NCI-H510A treated with DMSO at 0.1 percent for 48 hours (cell line): ENCODE measurements at places on chromosomes 12 and 14.

GRCh38 chr12:89951050-89951693 is 242.5 kb upstream of the ATP2B1 start:
- no peak for DNase-seq

DNA sequence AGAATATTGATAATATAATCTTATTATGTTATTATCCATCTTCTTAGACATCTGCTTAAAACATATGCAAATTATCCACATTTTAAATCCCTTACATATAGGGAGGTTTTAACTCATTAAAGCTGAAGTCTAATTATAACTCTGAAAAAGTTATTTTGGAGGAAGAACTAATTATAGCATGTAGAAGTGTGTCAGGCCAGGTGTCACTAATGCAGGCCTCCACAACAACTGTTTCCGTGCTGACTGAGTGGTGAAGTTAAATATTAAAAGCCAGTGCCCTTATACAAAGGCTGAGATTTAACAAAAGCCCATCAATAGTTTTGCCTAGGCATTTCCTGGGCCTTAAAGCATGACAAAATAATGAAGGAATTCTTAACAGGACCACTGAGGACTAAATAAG is 157.4 kb downstream of the LRRK2 start:
- no peak for DNase-seq

GRCh38 chr12:103986829-103987228 is 21.2 kb downstream of the TDG start:
- no peak for DNase-seq

DNA sequence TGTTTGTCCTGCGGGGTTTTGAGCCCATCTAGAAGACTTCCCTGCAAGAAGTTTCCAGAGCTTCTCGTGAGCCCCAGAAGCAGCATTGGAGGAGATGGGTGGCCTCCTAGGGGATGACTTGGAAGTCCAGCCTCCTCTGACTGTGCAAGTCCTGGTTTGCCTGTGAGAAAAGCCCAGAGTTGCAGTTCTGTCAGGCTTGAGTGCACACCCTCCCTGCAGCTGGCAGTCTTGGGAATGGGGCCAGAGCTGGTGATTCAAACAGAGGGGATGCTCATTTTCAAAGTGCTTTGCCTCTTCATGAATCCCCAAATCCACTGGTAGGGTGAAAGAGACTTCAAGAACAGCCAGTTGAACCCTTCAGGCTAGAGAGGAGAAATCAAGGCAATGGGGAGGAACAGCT is 3.9 kb upstream of the PPP1R1A start:
- no peak for DNase-seq

DNA sequence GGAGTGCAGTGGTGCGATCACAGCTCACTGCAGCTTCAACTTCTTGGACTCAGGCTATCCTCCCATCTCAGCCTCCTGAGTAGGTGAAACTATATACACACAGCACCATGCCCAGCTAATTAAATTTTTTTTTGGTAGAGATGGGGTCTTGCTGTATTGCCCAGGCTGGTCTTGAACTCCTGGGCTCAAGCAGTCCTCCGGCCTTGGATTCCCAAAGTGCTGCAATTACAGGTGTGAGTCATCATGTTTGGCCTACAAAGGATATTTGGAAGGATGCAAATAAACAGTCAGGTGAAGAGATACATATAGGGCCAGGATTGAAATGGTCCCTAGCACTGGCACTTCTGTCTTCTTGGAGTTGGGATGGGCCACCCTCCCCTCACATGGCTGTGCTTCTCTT is 23.9 kb downstream of the RCOR1 start:
- no peak for DNase-seq

DNA sequence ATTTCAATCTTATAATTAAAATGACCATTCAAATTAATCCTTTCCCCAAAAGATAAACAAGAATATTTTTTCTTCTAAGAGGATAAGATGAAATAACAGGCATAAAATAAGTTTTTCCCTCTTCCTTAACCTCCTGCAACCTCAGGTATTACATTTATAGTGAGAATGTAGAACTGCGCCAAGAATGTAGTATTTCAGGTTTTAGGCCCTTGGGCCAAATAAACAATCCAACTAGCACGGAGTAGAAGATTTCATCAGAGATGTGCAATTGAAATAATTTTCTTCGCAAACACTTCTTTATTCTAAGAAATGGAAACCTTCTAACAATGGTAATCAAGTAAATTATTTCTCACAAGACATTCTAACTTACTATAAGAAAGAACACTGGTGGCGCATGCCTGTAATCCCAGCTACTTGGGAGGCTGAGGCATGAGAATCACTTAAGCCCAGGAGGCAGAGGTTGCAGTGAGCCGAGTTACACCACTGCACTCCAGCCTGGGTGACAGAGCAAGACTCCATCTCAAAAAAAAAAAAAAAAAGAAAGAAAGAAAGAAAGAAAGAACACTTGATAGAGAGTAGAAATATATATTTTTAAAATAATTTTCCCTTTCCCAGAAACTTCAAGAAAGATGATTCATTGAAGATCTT is 100.8 kb downstream of the TAOK3 start:
- no peak for DNase-seq

GRCh38 chr14:61505815-61506809 is 184.7 kb downstream of the PRKCH start:
- no peak for DNase-seq

DNA sequence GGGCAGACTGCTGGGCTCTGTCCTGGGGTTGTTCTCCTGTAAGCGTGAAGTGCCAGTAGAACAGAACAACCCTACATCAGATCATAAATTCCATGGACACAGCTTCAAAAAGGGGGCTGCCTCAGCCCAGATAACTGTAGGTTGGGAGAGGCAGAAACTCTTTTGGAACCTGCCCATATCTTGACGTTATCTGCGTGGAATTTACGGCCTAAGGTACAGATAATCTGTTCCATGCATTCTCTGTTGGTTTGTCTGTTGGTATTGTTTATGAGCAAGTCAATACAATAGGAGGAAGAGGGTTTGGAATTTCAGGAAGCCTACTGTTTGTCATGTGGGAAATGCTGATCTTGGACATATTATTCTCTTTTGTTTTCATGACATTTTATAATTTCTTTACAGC is 36.7 kb downstream of the SLC25A47 start:
- DNase-seq = no peak

DNA sequence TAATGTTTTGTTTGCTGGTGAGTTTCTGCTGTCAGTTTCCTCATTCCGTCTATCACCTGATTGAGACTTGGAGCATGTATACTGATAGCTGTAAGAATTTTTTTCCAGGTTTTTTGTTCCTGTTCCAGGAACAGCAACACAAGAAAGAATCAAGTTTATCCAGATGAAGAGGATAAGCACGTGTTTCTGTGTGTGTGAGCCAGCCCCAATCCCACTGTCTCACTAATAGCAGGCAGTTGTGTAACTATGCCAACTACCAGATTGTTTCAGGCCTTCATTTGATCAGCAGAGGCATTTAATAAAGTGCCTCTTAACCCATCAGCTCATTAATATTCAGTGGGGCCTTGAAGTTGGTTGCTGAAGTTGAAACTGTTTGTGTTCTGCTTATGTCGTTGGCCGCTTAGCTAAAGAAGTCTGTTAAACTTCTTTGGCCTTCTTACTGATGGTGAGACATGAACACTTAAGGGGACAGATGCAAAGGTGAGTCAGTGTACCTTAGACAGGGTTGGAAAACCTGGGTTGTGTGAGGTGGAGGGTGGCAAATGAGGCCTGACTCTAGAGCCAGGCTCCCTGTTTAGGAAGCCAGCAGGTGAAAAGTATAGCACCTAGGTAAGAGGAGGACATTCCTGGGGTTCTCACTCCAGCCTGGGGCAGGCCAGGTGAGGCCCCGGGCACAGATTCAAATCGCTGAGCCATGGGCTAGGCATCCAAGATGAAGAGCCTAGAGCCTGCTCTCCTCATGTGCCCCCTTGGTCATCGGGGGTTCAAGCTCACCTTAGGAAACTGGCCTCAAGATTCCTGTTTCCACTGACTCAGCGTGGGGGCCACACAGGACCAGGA is 3.7 kb downstream of the ANKRD13A start:
- DNase-seq = no peak

DNA sequence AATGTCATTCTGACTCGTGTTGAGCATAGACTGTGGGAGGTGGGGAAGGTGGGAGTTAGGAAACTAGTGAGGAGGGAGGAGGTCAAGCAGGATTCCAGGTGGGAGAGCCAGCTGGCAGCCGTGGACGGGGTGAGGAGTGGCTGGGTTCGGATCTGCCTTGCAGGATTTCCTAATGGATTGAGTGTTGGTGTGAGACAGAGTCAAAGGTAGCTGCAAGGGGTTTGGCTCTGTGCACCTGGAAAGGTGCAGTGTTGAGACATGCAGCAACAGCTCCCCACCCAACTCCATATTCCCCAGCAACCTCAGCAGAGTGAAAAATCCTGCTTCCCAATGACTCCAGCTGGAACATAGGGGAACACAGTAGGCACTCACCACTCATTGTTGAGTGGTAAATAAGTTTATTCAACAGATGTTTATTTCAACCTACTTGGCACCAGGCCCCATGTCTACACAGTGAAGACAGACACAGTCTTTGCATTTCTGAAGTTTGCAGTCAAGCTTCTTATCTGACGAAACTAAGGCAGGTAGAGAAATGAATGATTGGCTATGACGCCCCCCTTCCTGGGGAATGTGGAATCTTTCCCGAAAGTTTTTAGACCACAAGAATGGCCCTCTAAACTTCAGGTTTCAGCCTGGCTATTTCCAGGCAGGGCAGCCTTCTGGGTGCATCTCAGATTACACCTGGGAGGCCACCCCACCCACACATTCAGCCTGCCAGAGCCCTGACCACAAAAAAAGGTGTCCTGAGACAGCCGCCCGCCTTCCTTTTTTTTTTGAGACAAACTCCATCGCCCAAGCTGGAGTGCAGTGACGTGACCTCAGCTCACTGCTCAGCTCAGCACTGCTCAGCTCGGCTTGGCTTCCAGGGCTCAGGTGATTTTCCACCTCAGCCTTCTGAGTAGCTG is 37.9 kb upstream of the PLEKHG6 start:
- DNase-seq = no peak

GRCh38 chr12:94565683-94566082 is 84.7 kb downstream of the TMCC3 start:
- DNase-seq = no peak

GRCh38 chr14:92009604-92010003 is 30.3 kb downstream of the TRIP11 start:
- no peak for DNase-seq

- no peak for DNase-seq
These were observed 35.8 kb downstream of the ATP2A2 start for GRCh38 chr12:110316861-110317260.

DNA sequence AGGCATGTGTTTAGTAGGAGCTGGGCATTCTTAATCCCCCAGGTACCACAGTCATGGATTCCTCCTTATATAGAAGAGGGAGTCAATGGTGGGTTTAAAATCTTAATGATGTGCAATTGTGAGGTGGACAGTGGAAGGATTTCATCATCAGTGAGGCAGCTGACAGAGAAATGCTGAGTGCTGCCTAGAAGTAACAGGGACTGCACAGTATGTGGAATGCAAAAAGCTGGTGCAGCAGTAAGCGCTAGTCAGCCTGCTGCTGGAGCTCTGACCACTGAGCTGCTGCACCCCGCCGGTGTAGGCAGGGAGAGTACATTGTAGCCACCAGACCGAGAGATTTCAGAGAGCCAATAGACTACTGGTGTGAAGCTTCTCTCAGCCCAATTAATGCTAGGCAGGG is 80.5 kb upstream of the DACT1 start:
- no peak for DNase-seq

GRCh38 chr14:68544081-68544892 is 248.6 kb downstream of the ZFP36L1 start:
- DNase-seq = no peak

GRCh38 chr14:103186909-103187586 is 63.8 kb downstream of the TNFAIP2 start:
- DNase-seq = no peak

GRCh38 chr12:94634717-94635116 is 15.6 kb downstream of the TMCC3 start:
- DNase-seq = no peak

- DNase-seq = no peak
These were observed 1.5 kb upstream of the KRT7 start for GRCh38 chr12:52231305-52232202.

- no peak for DNase-seq
These were observed 177.0 kb downstream of the CEP128 start for GRCh38 chr14:80764496-80764895.

DNA sequence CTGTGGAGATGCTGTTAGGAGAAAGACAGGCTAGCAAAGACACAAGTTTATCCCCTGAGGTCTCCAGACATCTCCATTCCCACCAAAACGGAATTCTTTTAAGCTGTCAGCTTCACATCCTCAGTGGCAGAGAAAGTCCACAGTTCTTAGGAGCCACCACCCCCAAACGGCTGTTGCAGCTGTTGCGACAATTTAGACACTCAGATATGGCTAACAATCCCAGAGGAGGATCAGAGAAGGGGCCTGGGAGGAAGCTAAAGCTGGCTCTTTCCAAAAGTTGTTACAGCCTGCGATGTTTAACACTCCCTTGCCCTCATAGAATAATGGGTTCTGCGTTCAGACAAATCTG is 1.9 kb upstream of the ATP5MC2 start:
- DNase-seq = no peak

GRCh38 chr14:63404906-63405305 is 86.2 kb upstream of the GPHB5 start:
- DNase-seq = no peak

DNA sequence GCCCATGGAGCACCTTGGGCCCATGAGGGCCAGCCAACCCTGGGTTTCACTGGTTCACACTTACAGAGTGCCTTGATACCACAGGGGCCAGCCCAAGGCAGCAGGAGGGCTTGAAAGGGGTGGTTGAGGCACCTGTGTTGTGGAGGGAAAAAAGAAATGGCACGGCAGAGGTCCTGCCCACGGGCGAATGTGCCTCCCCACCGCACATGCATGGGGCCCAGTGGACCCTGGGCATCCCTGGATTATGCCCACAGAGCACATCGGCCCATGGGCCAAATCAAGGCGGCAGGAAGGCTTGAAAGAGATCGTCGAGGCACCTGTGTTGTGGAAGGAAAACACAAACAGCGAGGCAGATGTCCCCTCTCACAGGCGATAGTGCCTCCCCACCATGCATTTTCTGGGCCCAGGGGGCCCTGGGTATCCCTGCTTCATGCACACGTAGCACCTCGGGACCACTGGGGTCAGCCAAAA is 378.1 kb downstream of the ALG10 start:
- DNase-seq = no peak

DNA sequence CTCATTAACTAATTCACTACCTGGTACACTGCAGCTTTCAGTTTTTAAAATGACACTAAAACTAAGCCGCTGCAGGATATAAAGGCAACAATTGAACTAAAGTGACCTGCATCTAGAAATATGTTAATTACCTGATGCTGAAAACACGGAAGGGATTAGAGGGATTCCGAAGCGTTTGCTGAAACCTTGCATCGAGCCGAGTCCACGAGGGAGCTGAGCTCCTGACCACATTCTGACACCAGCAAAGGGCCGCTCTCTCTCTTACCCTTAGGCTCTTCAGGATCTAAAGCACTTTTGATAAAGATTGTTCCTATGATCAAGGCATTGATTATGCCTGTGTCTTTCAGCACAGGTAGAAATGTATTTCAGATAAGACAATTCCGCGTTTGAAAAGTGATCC is 59.5 kb upstream of the CDKN3 start:
- no peak for DNase-seq

GRCh38 chr12:86796550-86796949 is 540.4 kb upstream of the MGAT4C start:
- DNase-seq = no peak
